ENCODE measurements at places on chromosomes 7 and 10.

GRCh38 chr10:57202356-57202755 is 841.3 kb upstream of the ZWINT start:
- DNase-seq = no peak

DNA sequence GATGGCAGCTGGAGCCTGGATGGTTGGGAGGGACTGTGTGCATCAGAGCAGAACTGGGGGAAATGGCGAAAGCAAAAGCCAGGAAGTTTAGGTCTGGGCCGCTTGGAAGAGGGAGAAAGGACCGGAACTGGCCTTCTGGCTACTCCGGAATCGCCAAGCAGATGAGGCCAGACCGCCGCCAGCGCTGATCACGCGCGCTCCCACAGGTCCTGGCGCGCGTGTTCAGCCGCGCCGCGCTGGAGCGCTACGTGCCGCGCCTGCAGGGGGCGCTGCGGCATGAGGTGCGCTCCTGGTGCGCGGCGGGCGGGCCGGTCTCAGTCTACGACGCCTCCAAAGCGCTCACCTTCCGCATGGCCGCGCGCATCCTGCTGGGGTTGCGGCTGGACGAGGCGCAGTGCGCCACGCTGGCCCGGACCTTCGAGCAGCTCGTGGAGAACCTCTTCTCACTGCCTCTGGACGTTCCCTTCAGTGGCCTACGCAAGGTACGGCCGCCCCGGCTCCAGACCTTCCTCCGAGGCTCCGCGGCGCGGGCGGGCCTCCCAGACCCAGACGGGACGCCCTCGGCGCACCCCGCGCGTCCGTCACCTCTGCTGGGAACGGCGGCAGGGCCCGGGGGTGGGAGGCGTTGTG is 2.0 kb downstream of the CYP26C1 start:
- DNase-seq = no peak

DNA sequence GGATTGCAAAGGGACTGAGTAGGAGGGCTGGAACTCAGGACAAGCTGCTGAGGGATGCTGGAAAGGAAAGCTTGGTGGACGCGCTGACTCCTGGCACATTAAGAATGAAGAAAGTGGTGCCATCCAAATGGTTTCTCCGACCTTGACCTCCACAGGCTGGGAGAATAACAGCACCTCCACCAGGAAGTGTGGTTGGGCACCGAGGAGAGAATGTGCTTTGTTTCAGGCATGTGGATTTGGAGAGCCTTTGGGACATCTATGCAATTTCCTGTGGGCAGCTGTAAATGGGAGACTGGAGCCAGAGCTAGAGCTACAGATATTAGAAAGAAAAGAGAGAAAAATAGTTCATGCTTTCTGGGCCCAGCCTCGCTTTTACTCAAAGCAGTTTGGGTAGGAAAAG is 29.8 kb upstream of the HABP2 start:
- no peak for DNase-seq

DNA sequence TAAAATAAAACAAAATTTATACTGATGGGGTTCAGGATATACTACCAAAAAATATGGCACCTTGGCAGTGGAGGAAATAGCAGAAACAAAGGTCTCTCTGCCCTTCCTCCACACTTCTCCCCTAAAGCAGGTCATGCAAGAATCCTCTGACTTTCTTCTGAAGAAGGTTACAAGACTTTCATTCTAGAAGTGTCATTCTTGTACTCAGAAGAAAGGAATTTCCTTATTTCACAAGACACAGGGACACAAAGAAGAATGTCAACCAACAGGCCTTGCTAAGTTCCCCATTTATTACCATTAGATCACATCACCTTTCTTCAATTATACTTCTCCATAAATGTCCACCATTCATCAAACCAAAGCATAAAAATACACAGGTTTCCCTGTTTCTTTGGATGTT is 470.2 kb downstream of the PAXIP1 start:
- no peak for DNase-seq

GRCh38 chr10:108436096-108436495 is 1271.6 kb upstream of the SORCS1 start:
- no peak for DNase-seq
